ENCODE measurements at places on chromosomes 6 and 20. TPM values are rescaled to one million over a fixed set of nuclear protein-coding genes. Genes with fewer than 3 reads are reported as not detected.

FUCA2 gene
- 56.5 TPM for total RNA-seq

HMGCLL1 gene
- total RNA-seq = 0.14 TPM

ZNF335 gene
- 9.0 TPM for total RNA-seq

TNXB gene
- 0.42 TPM for total RNA-seq

EPPIN gene
- not detected for total RNA-seq

PCED1A gene
- 26.1 TPM for total RNA-seq

EPHA7 gene
- 0.18 TPM for total RNA-seq

SF3B5 gene
- total RNA-seq = 224 TPM

TP53TG5 gene
- not detected for total RNA-seq

ADTRP gene
- total RNA-seq = not detected

DACT2 gene
- total RNA-seq = 0.15 TPM

DEFB124 gene
- total RNA-seq = not detected

GJA10 gene
- total RNA-seq = not detected

NINL gene
- 16.1 TPM for total RNA-seq
